ENCODE measurements at places on chromosomes 6 and 20.

GRCh38 chr6:125639466-125640020, 109.9 kb upstream of the HEY2 start:
- no peak for DNase-seq

DNA sequence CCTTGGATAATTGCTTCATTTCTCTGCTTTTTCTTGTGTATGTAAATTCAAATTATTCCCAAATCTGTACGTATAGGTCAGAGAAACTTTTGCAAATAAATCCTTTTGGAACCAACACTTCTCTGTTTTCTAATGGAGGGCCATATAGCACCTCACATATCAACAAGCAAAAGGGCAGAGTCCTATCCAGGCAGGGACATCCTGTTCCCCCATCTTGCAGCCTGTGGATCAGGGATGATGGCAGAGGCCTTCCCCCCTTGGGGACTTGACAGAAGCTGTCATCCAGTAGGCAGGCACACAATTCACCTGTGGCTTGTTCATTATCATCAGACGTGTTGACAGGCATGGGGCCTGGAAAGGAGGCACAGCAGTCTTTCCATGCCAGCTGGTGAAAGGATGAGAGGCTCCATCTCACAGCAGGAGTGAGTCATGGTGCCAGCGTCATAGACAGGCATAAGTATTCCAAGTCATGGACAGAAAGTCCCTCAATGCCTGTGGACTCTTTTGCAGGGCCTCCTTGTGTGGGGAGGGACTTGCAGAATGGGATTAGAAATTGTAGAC, 31.8 kb upstream of the PLEKHG1 start:
- DNase-seq = no peak

GRCh38 chr6:125867483-125867942, 76.8 kb downstream of the NCOA7 start:
- no peak for DNase-seq

DNA sequence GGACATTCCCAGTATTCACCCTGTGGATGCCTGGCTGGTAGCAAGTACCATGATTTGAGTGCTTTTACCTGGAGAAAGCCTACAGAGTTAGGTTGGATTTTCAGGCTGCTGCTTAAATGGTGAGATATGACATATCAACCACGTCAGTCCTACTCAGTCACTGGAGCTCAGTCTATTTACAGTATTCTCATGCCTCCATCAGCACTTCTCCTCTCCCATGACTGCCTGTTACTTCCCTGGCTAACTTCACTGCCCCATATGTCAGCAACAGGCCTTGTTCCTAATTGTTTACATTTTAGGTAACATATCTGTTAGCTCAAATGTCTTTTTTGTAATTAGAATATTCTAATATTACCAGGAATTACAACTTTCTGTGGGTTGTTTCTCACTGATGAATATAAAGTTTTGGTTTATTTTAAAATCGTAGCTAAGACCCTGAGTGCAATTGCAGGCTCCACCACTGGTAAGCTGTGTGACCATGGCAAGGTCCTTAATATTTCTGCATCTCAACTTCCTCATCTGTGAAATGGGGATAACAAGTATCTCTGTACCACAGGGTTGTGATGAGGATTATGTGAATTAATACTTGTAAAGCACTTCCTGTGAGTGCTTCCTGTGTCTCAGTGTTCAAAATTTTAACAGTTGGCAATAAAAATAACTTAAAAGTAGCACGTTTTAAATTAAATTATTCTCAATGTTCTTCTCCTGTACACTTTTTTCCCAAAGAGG, 54.3 kb downstream of the RNF144B start:
- DNase-seq = no peak

DNA sequence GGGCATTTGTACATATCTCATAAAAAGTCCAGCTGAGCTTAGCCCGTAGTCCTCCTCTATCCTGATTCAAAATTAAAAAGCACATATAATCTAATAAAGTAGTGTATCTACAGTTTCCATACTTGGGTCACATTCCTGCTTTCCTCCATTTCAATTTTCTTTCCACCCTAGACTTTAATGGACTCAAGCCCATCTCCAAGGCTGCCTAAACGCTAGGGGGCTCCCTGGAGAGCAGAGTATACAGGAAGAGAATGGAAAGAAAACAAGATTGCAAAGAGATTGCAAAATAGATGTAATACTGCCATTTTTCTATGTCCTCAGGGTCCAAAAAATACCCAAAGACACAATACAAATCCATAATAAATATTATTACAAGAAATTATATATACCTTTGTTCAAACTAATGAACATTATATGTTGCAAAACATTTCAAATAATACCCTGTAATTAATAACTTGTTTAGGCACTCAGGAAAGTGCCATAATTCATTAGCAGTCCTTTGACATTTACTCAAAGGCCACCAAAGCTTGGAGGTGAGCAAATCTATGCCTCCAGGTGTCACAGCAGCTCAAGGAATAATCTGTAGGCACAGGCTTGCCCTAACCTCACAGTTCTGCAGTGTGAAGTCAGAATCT, 2.4 kb upstream of the MCM3 start:
- peak; percentile 38 for DNase-seq

DNA sequence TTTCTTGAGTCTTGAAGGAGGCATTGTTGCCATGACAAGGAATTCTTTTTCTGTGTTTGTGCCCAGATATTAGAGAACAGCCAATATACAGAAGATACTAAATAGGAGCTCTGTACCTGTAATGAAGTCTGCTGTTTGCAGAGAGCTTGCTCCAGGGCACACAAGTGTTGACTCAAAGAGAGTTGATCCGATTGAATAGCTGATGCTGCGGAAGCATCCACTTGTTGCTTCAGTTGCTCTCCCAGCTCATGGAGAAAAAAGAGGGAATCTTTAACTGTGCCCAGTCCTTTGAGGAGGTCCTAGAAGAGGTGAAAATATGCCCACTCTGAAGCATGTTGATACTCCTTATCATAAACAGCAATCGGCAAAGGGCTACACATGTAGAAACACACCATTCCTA, 411.4 kb downstream of the ESR1 start:
- DNase-seq = no peak

GRCh38 chr20:35695978-35696377, 3.2 kb downstream of the NFS1 start:
- DNase-seq = no peak

- DNase-seq = no peak
Measured at GRCh38 chr6:157215717-157216116, 107.6 kb downstream of the TMEM242 start.

DNA sequence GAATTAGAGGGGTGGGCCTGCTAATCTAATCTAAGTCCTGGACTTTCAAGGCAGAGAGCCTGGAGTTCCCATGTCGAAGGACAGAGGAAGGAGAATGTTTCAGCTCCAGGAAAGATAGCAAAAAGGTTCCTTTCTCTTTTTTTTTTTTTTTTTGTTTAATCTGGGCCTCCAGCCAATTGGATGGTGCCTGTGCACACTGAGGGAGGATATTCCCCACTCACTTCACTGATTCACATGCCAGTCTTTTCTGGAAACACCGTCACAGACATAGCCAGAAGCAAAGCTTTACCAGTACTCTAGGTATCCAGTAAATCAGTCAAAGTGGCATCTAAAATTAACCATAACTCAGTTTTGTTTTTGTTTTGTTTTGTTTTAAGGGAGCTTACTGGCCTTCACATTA, 721.1 kb downstream of the TENT5A start:
- DNase-seq = no peak
